8988T (cell line): ENCODE measurements at places on chromosomes 7 and 10.

- no peak for DNase-seq
Measured at GRCh38 chr10:126585249-126586017, 85.1 kb downstream of the C10orf90 start.

DNA sequence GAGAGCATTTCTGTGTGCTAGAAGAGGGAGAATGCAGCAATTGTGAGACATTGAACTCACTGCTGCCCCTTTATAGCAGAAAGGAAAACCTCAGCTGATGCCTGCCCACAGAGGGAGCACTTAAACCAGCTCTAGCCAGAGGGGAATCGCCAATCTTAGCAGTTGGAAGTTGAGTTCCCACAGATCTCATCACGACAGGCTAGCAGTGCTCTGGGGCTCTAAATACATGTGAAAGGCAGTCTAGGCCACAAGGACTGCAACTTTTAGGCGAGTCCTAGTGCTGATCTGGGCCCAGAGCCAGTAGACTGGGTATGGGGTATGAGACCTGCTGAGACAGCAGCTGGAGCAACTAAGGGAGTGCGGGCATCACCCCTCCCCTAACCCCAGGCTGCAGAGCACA lies 25.2 kb upstream of the PRR15 start:
- DNase-seq = no peak

GRCh38 chr10:49158404-49158803 lies 24.6 kb upstream of the FAM170B start:
- DNase-seq = no peak

- DNase-seq = no peak
Measured at GRCh38 chr10:29714096-29714874, 79.5 kb upstream of the SVIL start.

GRCh38 chr7:95454438-95455045 lies 19.7 kb upstream of the PON2 start:
- DNase-seq = no peak

DNA sequence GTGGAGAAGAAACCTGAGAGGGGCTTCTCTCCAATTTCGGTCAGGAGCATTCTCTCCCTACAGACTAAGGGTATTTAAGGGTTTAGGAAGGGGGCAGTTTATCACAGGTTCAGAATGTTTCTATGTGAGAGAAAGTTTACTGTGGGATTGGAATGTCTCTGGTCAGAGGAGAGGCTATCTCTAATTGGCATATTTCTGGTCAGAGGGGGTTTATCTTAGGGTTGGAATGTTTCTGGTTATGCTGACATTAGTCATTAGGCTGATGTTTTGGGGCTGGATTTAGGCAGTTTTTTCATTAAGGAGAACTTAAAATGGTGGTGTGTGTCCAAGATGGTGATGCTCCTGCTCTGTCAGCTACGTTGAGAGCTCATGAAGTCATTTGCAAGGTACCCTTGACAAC lies 758.0 kb downstream of the TYW1 start:
- no peak for DNase-seq

DNA sequence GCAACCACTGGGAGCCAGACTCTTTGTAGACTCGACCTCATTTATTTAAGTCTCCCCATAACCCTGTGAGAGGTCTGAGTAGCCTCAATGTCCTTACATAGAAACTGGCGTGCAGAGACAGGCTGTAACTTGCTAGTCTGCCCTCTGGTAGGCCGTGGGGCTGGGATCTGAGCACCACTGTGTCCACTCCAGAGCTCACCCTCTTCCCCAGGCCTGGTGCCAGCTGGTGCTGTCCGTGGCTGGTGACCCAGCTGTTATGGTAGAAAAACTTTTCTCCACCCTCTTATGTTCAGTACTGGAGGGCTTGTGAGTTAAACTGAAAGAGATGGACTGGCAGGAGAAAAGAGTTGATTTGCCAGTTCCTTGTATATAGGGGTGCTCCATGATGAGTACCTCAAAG lies 41.9 kb downstream of the ADAMTS14 start:
- DNase-seq = no peak

DNA sequence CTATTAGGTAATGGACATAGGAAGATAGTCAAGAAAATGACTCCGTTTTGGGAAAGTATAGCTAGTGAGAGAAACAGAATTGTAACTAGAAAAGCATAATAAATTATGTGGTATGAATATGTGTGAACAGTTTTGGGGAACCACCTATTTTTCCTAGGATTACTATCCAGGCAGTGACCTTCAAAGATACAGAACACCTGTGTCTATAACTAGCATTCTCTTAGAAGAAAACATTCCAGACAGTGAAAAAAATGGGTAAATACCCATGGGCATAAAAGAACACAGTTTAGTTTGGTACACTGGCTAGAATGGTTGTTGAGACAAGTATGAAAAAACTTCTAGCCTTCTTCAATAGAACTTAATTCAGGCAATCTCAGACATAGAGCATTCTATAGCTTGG lies 690.8 kb downstream of the MAGI2 start:
- no peak for DNase-seq

DNA sequence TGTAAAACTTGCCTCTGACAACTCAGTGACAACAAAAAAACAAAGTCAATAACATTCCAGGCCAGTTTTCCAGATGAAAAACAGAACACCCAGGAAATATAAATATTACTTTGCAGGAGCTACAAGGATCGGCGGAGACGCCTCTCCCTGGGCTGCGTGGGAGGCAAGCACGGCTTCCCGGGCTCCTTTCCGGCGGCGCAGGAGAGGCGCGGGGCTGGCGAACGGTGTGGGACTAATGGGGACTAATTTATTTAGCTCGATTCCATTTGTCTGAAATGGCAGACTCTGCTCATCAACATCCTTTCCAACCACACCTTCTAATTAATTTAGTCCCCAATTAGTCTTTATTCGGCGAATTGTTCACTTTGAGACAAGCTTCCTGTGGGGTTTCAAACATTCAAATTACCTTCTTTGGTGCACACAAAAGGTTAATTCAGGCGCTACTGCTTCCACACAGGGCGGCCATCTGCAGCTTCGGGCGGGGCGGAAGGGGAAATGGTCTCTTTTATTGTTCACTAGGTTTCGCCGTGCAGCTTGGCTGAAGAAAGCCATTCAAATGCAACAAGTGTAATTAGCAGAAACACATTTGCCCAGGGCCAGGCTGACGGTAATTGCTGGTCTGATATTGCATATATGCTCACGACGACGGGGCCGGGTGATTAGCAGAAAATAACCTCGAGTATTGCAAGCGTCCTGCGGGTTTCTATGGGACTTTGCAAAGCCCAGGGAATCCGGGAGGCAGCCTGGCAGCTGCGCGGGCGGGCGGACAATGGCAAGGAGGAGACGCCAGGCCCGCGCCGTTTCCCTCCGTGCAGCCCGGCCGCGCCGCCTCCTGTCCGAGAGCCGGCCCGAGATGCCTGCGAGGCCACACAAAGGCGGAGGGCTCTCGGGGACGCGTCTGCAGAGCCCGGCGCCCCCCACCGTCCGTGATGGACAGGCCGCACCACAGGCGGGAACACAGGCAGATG lies 270.1 kb downstream of the PTPRN2 start:
- DNase-seq = no peak

- no peak for DNase-seq
Measured at GRCh38 chr7:127940381-127941160, 90.7 kb downstream of the LRRC4 start.

GRCh38 chr10:133123746-133124356 lies 36.1 kb downstream of the ADGRA1 start:
- DNase-seq = no peak

DNA sequence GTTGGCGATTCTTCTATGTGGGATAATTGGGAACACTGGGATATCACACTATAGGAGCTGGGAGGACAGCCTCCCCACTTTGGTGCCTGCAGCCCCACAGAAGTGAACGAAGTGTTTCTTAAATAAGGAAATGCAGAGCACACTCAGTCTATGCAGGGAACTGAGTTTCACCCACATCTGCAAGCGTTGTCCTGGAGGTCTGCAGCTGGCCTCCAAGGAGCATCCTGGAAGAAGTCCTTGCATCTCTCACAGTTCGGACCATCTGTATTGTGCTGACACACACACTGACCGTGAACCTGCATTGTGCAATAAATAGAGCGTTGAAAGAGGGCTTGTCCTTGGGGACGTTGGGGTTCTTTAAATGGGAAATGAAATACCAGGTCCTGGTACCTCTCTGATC lies 25.8 kb downstream of the LAMB4 start:
- DNase-seq = no peak

GRCh38 chr10:95818668-95819067 lies 62.7 kb downstream of the ENTPD1 start:
- DNase-seq = no peak

- DNase-seq = no peak
Measured at GRCh38 chr10:72223743-72224101, 7.6 kb upstream of the ASCC1 start.

DNA sequence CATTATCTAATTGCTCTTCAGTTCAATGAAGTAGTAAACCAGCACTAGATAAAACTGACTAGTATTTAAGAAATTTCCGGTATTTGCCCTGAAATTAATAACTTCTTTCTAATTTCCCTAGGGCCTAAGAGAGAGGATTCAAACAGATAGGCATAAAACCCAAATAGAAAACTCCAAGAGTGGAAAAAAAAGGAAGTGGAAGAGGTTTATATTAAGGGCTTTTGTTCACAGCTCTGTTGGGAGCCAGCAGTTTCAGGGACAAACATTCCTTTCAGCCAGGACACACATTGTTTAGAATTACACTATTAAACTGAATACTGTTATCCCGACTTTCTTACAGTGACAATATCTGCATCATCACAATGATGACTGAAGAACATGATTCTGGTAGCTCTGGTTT lies 3.6 kb downstream of the ODAD2 start:
- no peak for DNase-seq

- DNase-seq = no peak
Measured at GRCh38 chr10:29257106-29257783, 31.6 kb upstream of the LYZL1 start.
